ENCODE measurements at places on chromosomes 5 and 9.

DNA sequence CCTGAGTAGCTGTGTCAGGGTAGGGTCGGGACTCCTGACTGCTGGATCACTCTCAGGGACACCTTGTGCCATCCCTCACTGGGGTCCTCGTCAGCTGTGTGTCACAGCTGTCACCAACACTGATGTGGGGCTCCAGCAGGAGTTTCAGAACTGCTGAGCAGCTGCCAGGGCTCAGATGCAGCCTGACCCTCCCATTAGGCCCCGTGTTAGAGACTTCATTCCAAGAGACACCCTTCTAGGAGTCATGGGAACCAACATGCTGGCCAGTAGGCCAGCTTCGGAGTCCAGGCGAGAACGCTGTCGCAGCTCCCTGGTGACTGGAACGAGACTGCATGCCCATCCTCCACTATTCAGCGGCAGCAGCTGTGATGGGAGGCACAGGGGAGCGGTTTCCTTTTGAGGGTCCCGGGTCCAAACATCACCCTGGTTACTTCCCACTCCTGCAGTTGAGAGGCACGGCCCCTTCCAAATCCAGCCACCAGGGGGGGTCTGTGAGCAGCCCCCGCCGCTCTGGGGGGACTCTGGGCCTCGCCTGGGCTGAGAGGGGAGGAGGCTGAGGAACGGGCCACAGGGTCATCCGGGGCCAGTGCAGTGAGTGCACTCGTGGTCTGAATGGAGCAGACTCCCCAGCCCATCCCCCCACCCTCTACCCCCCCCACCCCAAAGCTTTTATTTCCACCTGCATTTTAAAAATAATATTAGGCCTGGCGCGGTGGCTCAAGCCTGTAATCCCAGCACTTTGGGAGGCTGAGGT, 12.6 kb upstream of the TCF7 start:
- DNase-seq, result peak; percentile 62

- no peak for DNase-seq
These were observed 252.6 kb downstream of the MED10 start for GRCh38 chr5:6125781-6126180.

- DNase-seq, result no peak
These were observed 103.3 kb downstream of the ESM1 start for GRCh38 chr5:54882101-54882500.

DNA sequence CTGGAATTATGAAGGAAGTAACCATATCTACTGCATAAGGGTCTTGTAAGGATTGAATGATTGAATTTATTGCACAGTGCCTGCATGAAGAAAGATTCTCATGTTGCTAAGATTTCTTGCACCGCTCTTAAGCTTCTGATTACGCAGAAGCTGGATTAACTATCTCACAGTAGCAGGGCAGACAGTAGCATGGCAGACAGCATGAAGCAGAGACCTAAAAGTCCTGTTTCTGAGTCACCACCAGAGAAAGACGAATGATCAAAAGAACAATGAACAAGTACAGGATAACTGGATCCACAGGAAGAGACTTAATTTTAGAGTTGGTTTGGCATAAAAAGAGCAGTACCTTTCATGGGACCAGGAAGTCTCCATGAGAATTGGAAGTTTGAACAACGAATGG, 142.4 kb downstream of the MAPKAP1 start:
- no peak for DNase-seq

- no peak for DNase-seq
These were observed 164.9 kb downstream of the AP3B1 start for GRCh38 chr5:78129597-78129996.

GRCh38 chr5:89128906-89129625, 246.1 kb upstream of the MEF2C start:
- DNase-seq, result no peak

DNA sequence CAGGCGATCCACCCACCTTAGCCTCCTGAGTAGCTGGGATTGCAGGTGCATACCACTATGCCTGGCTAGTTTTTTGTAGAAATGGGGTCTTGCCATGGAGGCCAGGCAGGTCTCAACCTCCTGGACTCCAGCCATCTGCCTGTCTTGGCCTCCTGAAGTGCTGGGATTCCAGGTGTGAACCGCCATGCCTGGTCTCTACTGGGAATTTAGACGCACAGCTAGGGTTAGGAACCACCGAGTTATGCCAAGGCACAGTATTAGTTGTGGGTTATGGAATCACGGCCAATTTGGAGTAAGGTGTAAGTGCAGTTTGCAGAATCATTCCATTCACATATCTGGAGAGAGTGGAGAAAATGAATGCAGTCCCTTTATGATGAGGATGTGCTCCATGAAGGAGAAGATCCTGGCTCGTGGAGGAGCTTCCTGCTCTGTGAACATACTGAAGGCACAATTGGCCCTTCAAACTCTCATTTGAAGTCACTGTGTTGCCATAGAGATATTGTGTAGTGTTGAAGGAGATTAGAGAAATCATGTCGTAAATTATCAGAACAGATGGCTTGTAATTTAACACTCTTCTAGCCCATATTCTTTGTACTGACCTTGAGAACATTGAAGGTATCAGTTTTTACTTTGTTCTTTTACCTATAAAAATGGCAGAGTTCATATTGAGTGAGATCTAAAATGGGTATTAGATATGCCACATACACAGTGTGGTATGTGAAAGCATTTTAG, 18.8 kb downstream of the TRIO start:
- DNase-seq, result no peak

GRCh38 chr9:73173557-73174329, 22.1 kb downstream of the ANXA1 start:
- no peak for DNase-seq

DNA sequence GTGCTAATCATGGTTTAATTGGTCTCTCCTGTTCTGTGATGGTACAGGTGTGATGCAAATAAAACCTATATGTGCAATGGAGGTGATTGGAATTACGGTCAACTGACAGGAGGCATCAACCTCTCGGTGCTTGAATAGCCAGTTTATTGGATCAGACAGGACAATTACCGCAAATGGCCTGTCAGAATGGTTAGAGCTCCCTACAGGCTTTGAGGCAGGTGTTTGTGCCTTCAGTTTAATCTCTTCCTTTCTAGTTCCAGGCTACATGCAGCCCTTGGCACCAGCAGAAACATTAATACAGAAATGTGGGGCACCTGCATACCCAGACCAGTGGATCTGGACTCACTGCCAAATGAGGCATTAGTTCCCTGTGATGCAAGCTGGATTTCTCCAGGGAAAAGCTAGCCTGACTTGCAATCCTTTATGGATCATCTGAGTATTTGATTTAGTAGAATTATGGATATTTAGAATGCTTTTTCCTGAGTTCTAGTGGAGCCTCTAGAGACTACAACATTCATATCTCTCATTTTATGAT, 128.6 kb downstream of the MAT2B start:
- no peak for DNase-seq

DNA sequence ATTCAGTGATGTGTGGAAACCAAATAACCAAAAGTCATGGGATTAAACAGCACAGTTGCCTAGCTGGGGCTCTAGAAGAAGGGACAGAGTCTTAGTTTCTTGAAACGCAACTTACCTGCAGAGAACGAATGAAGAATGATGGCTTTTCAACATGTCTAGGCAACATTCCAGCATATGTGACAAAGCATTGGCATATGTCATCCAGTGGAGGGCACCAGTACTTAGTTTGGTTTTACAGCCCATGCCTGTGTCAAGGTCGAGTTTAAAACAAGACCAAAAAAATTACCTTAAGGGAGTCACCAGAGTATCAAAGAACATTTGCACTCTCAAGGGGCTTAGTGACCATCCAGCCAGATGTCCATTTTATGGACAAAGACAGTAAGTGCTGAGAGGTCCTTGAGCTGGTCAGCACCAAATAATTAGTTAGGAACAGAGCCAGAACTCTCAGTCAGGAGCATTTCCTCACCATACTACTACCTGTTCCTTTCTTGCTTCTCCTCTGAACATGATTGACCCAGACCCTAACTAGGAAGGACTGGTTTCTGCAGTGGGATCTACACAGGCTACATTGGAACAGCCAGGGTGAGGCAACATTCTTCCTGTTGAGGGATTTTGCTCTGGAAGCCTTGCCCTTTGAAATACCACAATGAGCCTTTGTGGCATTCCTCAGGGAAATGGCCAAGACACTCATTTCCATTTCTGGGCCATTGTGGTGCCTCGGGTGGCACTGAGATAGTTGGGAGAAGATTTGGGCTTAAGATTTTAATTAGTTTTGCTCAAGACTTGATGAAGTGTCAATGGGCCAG, 75.4 kb upstream of the ANKH start:
- DNase-seq, result no peak

- no peak for DNase-seq
These were observed 395.5 kb upstream of the IRX1 start for GRCh38 chr5:3199962-3200755.

DNA sequence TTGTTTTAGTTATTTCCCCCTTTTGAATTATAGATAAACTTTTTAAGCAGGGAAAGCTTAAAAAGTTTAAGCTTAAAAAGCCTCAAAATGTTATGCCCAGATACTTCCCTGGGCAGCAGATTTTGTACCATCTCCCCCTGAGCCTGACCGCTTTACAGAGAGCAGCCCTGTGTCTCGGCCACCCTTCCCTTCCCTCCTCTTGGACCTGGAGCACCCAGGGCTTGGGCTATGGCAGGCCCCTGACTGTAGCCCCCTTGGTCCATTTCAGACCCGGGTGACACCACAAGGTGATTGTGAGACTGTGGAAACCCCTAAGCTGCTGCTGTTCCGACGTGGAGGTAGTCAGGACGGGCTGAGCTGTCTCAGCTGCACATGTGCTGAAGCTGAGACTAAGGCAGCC, 97.7 kb downstream of the RALGPS1 start:
- no peak for DNase-seq

DNA sequence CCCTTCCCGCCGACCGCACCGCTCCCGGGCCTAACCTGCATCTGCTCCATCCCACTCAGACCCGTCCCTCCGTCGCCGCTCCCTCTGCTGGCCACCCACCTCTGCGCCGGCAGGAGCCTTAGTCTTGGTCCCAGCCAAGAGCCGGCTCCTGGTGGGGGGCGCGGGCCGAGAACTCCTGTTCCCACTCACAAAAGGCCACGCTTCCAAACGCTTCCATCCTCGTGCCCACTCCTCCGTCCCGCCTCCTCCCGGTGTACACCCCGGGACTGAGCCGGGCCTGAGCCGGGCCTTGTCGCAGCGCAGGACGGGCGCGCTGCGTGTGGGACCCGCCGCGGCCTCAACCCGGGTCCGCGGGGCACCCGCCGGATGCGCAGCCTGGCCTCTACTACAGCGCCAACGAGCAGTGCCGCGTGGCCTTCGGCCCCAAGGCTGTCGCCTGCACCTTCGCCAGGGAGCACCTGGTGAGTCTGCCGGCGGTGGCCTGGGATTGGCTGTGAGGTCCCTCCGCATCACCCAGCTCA, 7.5 kb downstream of the ADAMTS13 start:
- no peak for DNase-seq

GRCh38 chr5:161863811-161864210, 15.9 kb downstream of the GABRA1 start:
- no peak for DNase-seq

DNA sequence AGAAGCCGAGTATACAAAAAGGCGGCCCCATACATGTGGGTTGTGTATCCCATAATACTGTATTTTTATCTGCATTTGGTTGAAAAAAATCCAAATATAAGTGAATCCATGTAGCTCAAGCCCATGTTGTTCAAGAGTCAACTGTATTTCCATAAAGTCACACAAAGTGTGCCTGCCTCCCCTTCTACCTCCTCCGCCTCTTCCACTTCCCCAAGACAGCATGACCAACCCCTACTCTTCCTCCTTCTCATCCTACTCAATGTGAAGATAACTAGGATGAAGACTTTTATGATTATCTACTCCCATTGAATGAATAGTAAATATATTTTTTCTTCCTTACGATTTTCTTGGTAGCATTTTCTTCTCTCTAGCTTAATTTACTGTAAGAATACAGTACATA, 92.7 kb downstream of the RFX3 start:
- DNase-seq, result no peak

DNA sequence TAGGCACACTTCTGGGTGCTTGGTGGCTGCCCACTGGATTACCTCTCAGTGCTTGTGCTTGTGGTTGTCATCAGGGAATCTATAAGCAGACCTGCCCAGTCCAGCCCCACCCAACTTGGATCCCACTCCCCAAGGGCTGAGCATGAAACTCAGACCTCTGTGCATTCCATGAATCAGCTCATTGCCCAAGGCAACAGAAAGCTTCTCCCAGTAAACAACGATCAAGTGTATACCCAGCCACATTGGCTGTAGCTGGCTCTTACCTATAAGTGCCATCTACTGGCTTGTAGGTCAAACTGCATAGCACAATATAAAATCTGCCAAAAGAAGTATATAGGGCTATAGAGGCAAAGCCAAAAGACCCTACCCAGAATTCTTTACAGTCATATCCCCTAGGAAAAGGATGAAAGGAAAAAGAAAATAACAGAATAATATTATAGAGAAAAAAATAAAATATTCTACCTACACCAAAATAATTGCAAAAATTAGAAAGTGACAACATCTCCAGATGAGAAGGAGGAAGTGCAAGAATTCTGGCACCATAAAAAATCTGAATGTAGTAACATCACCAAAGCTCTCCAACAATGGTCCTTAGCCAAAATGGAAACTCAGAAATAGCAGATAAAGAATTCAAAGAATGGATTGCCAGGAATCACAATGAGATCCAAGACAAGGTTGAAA, 321.0 kb upstream of the TRPC7 start:
- no peak for DNase-seq

DNA sequence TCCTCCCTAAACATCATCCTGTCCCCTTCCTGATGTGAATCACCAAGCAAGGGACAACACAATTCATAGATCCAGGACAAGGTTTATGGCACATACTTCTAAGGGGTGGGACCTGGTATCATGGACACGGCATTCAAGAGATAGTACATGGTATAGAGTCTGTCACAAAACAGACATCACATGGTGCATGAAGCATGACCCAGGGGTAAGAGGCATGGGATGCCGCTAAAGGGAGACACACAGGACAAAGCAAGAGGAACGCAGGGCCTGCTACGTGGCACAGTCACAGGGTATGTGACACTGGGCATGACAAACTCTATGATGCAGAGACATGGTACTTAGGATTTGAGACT, 20.7 kb downstream of the GSN start:
- DNase-seq, result no peak

DNA sequence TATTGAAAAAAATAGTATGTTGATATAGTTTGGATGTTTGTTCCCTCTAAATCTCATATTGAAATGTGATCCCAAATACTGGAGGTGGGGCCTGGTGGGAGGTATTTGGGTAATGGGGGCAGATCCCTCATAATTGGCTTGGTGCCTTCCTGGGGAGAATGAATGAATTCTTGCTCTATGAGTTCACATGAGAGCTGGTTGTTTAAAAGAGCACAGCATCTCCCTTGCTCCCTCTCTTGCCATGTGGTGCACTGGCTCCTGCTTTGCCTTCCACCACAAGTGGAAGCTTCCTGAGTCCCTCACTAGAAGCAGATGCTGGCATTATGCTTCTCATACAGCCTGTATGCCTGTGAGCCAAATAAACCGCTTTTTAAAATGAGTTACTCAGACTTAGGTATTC, 154.8 kb downstream of the ADAMTS6 start:
- no peak for DNase-seq

GRCh38 chr5:14038341-14038959, 94.0 kb upstream of the DNAH5 start:
- no peak for DNase-seq

DNA sequence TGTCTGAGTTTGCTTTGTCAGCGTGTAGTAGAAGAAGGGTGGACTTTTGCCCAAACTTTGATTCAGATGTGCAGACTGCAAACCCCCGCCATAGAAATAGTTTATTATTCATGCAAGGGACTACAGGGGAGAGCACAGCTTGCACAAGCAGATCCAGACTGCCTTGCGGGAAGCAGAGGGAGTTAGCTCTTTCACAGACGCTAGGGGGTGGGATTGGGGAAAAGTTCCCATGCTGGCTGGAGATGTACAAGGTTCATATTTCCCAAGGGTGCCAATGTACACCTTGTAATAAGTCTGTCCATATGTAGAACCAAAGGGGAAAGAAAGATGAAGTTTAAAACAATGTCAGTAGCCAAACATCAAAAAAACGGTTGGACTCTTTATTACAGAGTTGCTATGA, 749.7 kb upstream of the COX7C start:
- no peak for DNase-seq
